ENCODE measurements at places on chromosomes 11 and 22. TPM values are rescaled to one million over a fixed set of nuclear protein-coding genes. Genes with fewer than 3 reads are reported as not detected.

Gene PARVG
- total RNA-seq: 0.13 TPM

Gene FZD4
- 42.4 TPM for total RNA-seq

Gene LRRC74B
- not detected for total RNA-seq

Gene FGF3
- total RNA-seq: not detected

Gene DGAT2
- 0.25 TPM for total RNA-seq

Gene SELENOM
- total RNA-seq: 129 TPM

Gene SIAE
- 21.9 TPM for total RNA-seq

Measured in aortic smooth muscle cell (primary cell).